ENCODE measurements at places on chromosomes 1 and 21.
A peak's percentile ranks its signal among the peaks of the same experiment; 100 is the strongest.

DNA sequence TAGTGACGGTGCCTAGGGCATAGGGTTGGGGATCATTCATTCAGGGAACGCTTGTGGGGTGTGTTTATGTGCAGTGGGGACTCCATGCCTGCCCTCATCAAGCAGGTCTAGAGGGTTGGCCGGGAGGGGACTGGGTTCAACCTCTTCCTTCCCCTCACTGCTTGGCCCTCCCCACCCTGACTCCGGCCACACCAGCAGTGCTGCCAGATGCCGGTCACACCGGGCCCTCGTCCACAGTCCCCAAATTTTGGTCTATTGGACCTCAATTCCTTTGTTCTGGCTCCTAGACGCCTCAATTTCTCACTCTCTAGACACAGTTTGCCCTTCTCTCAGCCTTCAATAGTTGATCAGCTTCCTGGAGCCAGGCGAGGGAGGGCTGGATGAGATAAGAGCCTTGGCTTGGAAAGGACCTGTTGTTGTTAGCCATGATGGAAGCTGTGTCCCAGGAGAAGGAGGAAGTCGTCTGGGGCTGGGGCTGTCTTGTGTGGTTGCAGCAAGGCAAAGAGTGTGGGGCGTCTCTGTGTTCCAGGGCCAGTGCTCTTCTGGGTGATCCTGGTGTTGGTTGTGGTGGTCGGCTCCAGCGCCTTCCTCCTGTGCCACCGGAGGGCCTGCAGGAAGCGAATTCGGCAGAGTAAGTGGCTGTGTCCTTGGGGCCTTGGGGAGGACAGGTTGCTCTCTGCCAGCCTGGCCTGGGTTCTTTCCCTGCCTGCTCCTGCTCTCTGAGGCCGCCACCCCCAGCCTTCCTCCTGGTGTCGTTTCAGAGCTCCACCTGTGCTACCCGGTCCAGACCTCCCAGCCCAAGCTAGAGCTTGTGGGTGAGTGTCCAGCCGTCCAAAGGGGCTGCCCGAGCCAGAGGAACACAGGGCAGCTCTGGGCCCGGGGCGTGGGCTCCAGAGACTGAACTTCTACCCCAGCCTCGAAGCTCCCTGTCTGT, 41.1 kb upstream of the TNFRSF1B start:
- DNase-seq: no peak

DNA sequence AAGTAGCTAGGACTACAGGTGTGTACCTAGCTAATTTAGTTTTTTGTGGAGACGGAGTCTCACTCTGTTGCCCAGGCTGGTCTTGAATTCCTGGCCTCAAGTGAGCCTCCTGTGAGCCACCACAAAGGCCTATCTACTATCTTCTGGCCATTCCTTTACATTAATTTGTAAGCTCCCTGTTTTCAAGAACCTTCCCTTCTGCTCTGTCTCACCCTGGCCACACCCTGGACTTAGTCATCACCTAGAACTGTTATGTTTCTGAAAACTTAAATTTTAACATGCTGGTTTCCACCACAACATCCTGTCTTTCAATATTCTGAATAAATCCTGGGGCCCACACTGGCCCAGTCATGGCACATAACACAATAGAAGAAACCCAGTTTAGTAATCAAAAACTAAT, 4.9 kb upstream of the B4GALT3 start:
- DNase-seq: peak; percentile 85

GRCh38 chr1:157496121-157496526, 56.2 kb downstream of the FCRL5 start:
- DNase-seq: peak; percentile 22

- no peak for DNase-seq
Observed at GRCh38 chr21:44871576-44872269, 1.8 kb downstream of the PTTG1IP start.

DNA sequence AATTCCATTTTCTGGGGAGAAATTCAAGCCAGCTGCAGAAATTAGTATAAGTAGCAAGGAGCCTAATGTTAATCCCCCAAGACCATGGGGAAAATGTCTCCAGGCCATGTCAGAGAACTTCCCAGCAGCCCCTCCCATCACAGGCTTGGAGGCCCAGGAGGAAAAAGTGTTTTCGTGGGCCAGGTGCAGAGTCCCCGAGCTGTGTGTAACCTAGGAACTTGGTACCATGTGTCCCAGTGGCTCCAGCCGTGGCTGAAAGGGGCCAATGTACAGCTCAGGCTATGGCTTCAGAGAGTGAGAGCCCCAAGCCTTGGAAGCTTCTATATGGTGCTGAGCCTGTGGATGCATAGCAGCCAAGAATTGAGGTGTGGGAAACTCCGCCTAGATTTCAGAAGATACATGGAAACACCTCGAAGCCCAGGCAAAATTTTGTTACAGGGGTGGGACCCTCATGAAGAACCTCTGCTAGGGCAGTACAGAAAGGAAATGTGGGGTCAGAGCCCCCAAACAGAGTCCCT, 286.3 kb downstream of the MATN1 start:
- DNase-seq: no peak

GRCh38 chr1:58884706-58885661, 101.1 kb upstream of the JUN start:
- no peak for DNase-seq

DNA sequence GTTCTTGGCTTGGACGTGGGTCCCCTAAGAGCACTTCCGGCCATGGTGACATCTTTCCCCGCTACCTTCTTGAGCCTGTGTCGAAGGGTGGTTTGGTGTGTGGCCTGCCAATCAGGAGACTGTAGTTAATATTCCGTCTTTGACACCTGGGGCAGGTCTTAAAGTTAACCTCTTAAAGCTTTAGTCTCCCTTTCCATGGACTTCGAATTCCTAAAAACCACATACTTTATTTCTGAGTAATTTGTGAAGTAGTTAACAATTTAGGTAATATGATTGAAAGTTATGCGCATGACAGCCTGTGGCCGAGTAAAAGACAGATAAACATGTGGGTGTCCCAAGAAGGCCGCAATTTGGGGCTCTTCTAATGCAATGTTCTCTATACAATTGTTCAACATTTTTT, 10.2 kb upstream of the RAB29 start:
- no peak for DNase-seq

GRCh38 chr1:26747048-26747447, 40.7 kb upstream of the PIGV start:
- DNase-seq: no peak

- DNase-seq: no peak
Observed at GRCh38 chr1:19035377-19036040, 79.0 kb upstream of the IFFO2 start.

GRCh38 chr1:43265431-43265830, 4.4 kb upstream of the TMEM125 start:
- DNase-seq: no peak

DNA sequence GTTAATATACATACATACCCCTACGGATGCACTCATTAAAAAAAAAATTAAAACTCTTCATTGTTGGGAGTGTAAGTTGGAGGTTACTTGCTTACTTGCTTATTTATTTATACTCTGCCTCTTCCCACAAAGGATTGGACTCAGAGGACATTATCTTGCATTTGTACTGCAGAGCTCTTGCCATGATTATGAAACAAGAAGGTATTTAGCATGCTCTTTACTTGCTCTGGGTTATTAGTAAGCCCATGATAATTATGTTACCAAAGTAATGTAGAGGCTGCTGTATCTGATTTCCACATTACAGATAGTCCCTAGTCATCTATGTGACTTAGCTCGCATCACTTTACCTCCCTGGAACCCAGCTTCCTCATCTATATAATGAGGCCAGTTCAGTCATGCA, 355.1 kb upstream of the PTBP2 start:
- DNase-seq: no peak

GRCh38 chr1:81498471-81499462, 302.0 kb upstream of the ADGRL2 start:
- no peak for DNase-seq

- DNase-seq: no peak
Observed at GRCh38 chr1:55155522-55155921, 59.6 kb downstream of the USP24 start.

DNA sequence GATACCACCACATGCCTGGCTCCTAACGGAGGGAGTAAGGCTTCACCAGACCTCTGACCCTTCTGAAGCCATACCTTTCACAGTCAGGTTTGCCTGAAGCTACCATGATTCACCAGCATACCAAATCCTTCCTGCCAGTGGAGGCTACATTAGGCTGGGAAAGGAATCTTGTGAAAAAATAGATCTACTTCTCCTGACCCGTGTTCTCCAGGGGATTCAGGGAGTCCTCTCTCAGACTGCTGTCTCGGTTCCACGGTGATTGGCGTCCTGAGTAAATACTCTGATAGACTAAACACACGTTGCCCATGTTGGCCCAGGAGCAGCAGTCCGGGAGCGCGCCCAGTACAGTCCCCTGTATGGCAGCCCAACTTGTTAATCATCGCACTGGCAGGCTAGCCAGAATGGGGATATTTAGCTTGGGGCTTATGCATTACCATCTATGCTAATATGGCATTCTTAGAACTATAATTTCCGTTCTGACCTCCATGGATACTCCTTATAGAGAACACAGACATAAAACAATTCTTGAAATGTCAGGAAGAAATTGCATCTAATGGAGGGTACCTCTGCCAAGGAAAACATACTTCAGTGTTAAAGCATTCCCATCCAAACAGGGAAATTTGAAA, 173.2 kb downstream of the ROR1 start:
- DNase-seq: no peak

DNA sequence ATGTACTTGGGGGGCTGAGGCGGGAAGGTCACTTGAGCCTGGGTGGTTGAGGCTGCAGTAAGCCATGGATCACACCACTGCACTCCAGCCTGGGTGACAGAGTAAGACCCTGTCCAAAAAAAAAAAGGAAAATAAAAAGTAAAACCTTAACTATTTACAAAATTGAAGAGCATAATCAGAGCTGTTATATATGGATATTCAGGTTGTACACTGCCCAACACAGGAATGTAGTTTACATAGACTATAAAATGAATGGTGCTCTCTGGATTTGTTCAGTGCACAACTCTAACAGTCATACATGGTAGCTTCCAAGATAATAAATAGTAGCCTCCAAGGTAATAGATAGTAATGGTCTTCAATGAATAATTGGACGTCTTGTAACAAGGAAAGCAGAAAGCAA, 22.6 kb upstream of the SRSF10 start:
- no peak for DNase-seq

DNA sequence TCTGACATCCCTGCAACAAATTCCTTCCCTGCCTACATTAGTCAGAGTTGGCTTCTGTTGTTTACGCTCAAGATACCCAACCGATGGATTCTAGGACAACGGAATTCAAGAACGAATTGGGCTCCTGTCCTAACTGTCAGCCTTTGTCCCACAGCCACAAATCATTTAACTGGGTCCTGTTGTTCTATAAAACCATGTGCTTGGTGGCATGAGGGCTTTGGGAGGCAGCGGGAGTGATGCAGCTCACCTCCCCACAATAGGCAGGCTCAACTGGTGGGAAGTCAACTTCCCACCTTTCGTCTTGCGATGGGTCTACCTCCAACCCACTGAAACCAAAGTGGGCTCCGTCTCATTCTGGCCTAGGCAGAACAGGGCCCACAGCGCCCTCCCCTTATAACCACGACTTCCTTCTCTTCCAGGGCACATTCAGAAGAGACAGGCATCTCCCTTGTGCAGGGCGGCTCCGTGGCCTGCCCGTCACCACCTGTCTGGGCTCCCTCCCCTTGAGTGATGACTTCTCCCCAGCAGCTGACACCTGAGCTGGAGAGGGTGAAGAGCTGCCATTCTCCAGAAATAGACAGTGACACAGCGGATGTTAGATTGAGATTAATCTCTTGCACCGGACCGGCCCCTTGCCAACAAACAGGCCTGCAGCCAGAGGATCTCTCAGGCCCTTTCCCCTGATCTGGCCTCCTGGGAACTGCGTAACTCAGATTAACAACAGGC, 26.5 kb downstream of the LRRC38 start:
- DNase-seq: no peak

- DNase-seq: no peak
Observed at GRCh38 chr1:160569806-160570205, 9.5 kb downstream of the CD84 start.

DNA sequence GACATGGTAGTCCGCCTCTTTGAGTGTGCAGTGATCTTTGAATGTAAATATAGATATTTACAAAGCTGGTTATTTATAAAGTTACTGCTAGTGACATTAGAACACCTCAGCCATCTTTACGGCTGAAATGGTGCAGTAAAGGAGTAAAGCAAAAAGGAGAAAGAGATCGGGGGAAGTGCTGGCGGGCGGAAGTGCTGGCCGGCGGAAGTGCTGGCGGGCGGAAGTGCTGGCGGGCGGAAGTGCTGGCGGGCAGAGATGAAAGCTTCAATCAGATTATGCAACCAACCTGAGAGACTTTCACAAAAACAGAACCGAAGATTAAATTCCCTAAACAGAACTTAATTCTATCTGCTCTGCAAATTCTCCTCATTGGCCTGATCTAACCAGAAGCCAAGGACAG, 1.4 kb upstream of the OR14A16 start:
- DNase-seq: no peak

DNA sequence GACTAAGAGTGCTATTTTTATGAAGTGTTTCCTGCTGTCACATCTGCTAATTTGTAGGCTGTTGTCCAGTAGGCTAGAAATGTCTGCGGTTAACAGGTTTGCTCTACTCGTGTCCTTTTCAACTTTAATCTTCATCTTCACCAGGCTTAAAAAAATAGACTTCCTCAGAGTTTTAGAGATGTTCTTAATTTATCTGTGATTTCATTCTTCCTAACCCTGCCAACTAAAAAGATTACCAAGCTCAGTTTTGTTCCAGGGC, 66.8 kb downstream of the SASS6 start:
- no peak for DNase-seq

GRCh38 chr1:81702903-81703302, 97.8 kb upstream of the ADGRL2 start:
- no peak for DNase-seq

- no peak for DNase-seq
Observed at GRCh38 chr21:39048064-39048463, 135.2 kb downstream of the PSMG1 start.

- peak; percentile 62 for DNase-seq
Observed at GRCh38 chr1:92980732-92981647, 19.7 kb upstream of the DIPK1A start.

- DNase-seq: no peak
Observed at GRCh38 chr1:5911871-5912271, 80.4 kb downstream of the NPHP4 start.

- DNase-seq: no peak
Observed at GRCh38 chr1:194903524-194903923, 1704.7 kb downstream of the KCNT2 start.

DNA sequence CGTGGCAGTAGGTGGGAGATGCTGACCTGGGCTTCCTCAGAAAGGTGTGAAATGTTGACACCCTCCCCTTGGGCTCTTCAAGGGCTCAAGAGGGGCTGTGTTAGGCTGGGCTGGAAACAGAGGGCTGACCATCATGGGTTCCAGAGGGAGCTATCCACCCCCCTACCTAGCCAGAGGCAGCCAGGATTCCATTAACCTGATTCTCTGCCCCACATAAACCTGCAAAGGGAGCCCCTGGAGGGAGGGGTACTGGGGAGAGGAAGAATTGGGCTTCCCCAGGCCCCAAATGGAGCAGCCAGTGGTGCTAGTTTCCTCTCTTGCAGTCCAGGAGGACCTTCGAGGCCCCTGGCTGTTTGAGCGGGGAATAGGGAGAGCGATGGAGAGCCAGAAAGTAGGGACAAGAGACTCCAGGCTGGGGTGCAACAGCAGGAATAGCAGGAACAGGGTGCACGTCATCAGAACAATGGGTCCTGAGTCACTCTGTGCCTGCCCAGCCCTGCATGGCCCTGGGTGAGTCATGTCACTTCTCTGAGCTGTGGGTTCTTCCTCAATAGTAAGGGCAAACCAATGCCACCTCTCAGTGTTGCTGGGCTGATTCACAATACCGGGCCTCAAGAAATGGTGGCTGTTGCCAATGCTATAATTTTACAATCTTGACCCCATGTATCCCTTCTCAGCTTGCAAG, 121.2 kb downstream of the EPHB2 start:
- no peak for DNase-seq

- DNase-seq: no peak
Observed at GRCh38 chr1:222889440-222889839, 74.6 kb downstream of the DISP1 start.
